ENCODE measurements at places on chromosomes 6 and 20.

GRCh38 chr6:144335311-144335861 is 50.3 kb downstream of the UTRN start:
- DNase-seq, result no peak

- no peak for DNase-seq
Observed at GRCh38 chr6:11702500-11703130, 76.0 kb downstream of the ADTRP start.

DNA sequence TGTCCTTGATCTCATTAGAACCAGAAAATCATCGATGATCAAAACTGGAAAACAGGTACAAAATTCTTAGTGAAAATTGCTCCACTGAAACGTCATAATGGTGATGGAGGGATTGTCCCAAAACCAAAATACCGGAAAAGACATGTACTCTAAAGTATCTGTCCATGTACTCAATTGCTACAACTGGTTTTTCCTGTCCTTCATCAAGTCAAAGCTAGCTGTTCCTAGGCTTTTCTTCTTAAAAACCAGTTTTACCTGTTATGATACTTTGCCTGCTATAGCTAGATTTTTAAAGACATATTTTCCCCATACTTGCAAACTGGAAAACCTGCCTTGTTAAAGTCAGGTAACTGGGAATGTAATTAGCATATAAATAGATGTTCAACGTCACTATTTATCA is 50.5 kb upstream of the LRRC1 start:
- DNase-seq, result no peak

GRCh38 chr20:59395729-59396128 is 95.3 kb downstream of the EDN3 start:
- no peak for DNase-seq

- DNase-seq, result no peak
Observed at GRCh38 chr6:82072751-82073150, 174.8 kb downstream of the IBTK start.

DNA sequence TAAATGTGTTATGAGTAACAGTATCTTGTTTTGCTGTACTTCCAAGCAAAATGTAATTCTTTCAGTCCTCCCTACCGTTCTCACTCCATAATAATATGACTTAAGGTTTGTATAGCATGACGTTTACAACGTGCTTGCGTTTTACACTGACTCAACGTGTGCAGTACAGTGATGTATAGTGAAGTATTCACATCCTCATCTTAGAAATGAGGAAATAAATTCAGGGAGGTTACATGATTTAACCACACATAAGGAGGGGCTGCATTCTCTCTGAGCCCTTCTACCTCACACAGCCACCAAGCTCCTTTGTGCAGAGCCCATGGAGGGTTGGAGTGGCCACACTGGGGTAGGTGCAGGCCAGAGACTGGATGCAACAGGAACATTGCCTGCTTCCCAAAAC is 164.5 kb downstream of the MTHFD1L start:
- no peak for DNase-seq

GRCh38 chr6:5423251-5423650 is 161.9 kb downstream of the FARS2 start:
- DNase-seq, result no peak

DNA sequence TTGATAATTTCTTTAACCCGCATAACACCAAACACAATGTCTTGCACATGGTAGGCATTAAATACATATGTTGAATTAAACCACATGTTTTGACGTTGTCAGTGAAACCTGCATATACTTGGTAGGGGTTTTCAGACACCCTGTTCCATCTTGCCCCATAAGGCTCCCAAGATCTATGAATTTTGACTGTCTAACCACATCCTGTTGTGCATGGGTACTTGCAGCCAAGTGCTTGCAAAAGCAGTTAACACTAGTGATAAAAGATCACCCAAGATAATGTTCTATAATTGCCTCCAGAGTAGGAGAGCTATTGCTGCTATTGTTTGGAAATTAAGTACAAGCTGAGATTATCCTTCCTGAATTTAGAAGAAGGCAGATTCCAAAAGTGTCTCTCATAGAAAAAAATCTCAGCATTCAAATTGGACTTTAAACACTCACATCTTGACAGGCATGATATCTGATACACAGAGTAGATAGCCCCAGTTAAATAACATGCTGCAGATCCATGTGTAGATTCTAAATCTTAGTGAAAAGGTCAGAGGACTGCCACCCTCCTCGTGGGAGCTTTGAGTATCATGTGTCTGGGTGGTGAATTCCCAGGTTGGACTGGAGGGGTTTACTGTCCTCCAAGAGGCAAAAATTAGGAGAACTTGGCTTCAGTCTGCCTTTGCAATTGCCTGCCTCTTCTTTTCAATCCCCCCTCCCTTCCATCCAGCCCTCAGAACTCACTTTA is 25.8 kb upstream of the CCN6 start:
- DNase-seq, result peak; percentile 36

GRCh38 chr6:17967668-17968518 is 19.5 kb downstream of the KIF13A start:
- no peak for DNase-seq

DNA sequence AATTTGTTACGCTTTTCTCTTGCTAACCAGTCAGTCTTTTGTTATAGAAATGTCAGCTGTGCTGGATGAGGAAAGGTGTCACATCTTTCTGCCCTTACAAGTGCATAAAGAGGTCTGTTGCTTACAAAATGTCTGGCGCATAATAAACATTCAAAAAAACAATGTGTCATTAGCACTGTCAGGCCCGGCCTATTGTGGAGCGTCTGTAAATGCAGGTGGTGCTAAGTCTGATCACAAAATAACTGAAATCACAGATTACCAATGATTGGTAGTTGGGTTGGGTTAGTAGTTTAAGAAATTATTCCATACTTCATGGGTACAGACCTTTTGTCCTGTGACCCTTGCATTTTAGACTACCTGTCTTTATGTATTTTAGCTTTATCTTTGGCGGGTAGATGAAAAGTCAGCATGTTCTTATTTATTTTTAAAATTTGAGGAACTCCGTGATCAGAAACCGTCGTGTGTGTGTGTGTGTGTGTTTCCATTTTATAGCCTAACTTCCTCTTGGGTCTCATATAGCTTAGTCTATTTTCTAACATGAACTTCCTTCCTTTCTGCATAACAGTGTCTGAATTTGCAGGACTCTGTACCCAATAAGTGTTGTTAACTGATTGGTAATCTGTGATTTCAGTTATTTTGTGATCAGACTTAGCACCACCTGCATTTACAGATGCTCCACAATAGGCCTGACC is 88.1 kb upstream of the IFNGR1 start:
- DNase-seq, result no peak

DNA sequence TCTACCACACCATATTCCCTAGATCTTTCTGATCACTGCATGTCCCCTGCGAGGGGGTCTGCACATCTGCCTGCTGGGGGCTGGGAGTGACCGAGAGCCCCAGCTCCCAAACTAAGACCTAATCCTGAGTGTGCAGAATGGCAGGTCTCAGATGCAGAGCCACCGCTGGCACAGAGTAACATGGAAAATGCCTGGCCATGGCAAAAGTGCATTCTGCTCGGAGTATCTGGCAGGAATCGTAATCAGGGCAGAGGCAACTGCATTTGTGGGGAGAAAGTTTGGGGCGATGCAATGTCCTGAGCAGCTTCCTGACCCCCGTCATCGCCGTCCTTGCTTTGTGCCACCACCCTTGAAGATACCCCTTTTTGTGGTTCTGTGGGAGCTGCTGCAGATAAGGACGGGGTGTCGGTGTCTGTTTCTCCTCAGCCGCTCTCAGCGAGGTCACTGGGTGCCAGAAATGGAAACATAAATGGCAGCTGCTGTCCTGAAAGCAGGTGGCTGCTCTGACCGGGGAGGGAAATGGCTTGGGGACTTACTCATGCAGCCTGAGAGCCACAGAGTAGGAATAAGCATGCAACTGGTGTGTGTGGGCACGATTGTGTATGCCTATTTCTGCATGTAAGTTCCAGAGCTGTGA is 157.9 kb downstream of the LY86 start:
- DNase-seq, result no peak
